ENCODE measurements at places on chromosomes 5 and 9.
A peak's percentile ranks its signal among the peaks of the same experiment; 100 is the strongest.

DNA sequence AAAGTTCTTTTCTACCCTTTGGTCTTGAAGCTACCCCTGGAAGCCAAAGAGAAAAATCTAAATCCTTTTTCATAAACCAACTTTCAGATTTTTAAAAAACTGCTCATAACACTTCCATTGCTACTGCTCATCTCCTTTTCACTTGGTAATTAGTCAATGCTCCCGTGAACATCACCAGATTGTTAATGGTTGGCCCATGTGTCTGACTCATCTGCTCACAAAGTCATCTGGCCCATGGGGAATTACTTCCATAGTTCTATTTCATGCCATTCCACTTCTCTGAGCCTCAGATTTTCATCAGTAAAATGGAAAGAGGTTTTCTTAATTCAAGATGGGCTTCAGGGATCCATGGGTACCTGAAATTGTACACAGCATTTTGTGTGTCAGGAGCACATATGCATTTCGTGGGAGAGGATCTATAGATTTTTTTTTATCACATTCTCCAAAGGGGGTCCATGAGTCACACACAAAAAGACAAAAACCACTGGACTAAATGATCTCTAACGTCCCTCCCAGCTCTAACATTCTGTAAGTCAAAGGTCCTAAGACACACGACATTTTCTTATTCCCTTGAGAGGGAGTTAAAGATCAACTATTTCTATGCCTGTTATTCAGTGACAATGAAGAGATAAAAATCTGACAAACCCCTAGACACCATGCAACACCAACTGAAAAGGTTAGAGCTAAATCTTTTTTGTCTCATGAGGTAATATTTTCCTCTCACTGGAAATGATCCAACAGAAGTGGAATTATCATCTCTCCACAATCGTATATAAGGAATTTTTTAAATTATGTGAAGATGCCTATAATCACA, 75.4 kb downstream of the TEX10 start:
- no peak for DNase-seq

DNA sequence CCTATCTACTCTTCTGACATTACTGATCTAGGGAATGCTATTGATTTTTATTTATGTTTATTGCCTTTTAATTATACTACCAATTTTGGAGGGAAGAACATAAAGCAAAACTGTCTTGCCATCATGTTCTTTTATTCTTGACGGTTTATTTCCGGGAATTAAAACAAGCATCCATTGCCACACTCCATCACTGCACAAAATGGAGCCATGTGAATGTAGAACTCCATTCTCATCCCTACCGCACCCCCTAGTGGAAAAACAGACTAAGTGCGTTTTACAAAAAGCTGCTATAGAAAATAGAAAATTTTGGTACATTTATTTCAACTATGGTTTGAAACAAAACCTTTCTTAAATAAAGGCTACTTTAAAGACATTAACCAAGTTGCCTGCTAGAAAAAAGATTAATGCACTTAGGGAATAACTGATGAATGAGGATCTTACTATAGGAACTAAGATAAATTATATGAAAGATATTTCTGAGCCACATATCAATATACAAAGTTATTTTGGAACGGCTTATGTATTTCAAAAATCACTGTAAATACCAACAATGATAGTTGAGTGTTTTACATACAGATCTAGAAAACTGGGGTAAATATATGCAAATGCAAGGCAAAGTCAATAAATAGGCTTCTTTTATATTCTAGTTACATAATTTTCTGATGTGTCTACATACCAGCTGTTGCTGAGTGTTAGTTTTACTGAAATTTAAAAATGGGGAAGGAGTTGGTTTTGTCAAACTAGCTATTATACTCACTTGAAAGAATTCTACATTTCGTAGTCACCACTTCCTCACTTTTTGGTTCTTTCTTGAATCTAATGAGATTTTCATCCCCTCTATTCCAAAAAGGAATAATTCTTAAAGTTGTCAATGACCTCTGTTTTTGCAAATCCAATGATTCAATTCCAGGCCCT, 26.5 kb downstream of the OXCT1 start:
- DNase-seq = peak; percentile 34

DNA sequence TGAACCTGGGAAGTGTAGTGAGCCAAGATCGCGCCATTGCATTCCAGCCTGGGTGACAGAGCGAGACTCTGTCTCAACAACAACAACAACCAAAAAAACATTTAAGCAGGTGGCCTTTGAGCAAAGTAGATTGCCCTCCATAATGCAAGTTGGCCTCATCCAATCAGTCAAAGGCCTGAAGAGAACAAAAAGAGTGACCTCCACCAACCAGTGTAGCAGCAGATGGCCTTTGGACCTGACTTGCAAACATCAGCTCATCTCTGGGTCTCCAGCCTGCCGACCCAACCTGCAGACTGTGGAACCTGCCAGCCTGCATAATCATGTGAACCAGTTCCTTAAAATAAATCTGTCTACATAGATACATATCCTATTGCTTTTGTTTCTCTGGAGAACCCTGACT, 7.5 kb downstream of the FRRS1L start:
- no peak for DNase-seq

DNA sequence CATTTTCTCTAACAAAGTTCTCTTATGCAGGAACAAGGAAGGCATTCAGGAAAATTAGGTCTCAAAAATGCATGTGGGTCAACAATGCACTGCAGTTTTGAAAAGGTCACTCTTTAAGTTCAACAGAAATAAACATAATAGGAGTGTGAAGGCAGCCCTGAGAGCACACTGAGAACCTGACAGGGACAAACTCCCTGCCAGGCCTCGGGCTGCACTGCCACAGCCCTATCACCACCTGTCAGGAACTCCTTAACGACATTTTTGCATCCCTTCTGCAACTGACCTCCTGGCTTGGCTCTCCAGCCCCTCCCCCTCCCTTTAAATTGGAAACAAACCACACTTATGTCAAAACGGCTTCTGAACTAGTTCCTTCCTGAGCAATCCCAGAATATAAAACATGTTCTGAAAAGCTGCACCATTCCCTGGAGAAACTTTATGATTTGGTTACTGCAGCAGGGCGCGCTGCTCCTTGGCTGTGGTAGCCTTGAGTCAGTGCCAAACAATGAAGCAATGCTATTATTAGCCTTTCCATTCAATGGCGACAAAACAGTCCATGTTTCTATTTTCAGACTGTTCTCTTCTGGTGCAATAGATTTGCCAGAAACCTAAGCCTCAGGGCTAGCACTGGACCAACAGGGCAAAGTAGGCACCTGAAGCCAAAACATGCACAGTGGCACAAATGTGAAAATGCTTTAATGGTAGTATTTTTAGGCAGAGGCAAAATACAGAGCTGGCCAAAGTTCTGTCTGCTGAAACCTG, 160.1 kb upstream of the ZNF608 start:
- no peak for DNase-seq

- no peak for DNase-seq
These were observed 175.7 kb upstream of the SMIM23 start for GRCh38 chr5:171609806-171610452.

DNA sequence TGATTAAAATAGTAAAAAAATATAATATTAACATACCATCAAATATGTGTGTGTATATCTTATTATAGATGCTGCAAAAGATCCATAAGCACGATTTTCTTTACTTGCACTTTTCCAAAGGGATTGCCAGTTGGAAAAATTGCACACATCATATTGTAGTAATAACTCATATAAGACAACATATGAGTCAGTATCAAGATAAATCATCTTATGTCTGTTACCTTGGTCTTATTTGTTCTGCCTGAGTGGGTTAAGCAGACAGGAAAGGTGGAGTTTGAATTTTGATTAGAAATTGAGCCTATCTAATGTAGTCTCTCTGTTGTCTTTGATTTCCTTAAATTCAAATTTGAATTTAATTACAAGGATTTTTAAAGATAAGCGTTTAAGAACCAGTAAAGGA, 24.6 kb downstream of the LYSMD3 start:
- DNase-seq = no peak

- no peak for DNase-seq
These were observed 169.2 kb upstream of the CTNND2 start for GRCh38 chr5:12073426-12073825.
